ENCODE measurements at places on chromosomes 6 and 20. TPM values are rescaled to one million over a fixed set of nuclear protein-coding genes. Genes with fewer than 3 reads are reported as not detected.

GRCh38 chr6:25171301-25171700 lies 107.9 kb upstream of the CARMIL1 start:
- no peak for DNase-seq

DNA sequence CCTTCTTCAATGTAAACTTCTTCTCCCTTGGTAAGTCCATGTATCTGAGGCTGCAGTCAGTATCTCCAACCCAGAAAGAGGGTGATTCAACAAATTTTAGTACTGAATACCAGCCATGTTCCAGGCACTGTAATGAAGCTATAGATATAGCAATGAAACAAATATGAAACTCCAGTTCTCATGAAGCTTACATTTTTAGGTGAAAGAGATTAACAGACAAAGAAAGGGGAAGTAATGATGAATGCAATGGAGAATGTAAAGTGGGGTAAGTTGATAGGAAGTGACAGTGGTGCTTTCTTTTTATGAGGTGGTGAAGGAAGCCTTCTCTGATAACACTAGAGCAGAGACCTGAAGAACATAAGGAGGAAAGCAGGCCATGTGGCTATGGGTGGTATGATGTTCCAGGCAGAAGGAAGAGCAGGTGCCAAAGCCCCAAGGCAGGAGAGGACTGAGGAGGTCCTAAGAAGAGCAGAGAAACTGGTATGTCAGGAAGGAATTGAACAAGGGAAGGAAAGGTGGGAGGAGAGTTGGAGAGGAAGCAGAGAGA lies 143.6 kb downstream of the TFAP2B start:
- no peak for DNase-seq

The MOXD1 gene
- total RNA-seq: 15.6 TPM

GRCh38 chr6:86937219-86938079 lies at the start of gene HTR1E:
Gene HTR1E, plus strand, starts transcription at chr6:86937528. Its CDS starts 77,807 bp downstream, at chr6:87015335.
- DNase-seq: no peak

DNA sequence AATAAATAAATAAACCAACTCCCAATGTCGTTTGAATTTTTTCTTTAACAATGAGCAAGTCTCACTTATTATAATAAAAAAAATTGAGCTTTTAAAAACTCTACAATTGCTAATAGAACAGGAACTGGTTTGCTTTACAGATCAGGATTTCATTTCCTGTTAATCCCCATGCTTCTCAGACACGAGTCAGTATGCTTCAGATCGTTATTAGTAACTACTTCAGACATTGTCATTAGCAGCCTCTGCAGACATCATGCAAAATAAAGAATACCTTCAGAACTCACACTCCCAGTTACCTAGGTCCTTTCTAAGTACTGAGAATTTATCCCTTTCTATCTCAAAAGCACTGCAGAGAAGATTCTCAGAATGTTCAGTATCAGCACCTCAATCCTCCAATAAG lies 10.0 kb upstream of the FAM210B start:
- DNase-seq: no peak

Data from skin of body (tissue), 3 donors.